ENCODE measurements at places on chromosomes 2 and 18.

- H3K4me3 ChIP-seq, result no peak overlapping the region
- DNase-seq, result no peak
- H3K36me3 ChIP-seq, result no peaks in the 10 kb centered on the region
- H3K27ac ChIP-seq, result no peak overlapping the region
Measured at GRCh38 chr18:63697097-63697660, 5.6 kb upstream of the SERPINB11 start.

DNA sequence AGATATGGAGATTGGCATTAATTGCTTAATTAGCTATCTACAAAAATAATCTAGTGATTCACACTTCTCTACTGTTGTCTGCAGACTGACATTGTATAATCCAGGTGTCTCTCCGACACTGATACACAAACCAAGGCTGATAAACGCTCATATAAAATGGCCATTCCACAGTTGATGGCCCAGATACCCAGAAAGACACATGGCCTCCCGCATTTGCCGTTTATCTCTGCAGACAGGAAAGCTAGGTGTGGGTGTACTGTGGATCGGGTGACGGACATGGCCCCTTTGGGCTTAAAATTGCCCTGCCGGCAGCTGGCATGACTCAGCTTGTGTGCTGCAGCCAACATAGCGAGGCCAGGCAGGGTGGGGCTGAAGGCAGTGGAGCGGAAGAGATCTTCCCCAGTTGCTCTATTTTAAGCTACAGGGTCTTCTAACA is 18.5 kb downstream of the PMAIP1 start:
- peaks cover 18% of the 10 kb centered on the region for H3K4me1 ChIP-seq
- DNase-seq, result peak; percentile 49
- peak overlapping the region; percentile 45 for H3K27ac ChIP-seq

- H3K4me1 ChIP-seq, result peaks cover 5% of the 10 kb centered on the region
- H3K27me3 ChIP-seq, result no peaks in the 10 kb centered on the region
- no peak overlapping the region for H3K4me3 ChIP-seq
- DNase-seq, result no peak
- no peak overlapping the region for H3K27ac ChIP-seq
Measured at GRCh38 chr2:209936106-209936666, 66.3 kb upstream of the RPE start.

- H3K36me3 ChIP-seq, result no peaks in the 10 kb centered on the region
- H3K27me3 ChIP-seq, result no peaks in the 10 kb centered on the region
- no peak for DNase-seq
- no peak overlapping the region for H3K4me3 ChIP-seq
Measured at GRCh38 chr2:98790221-98790620, 59.3 kb upstream of the MGAT4A start.

DNA sequence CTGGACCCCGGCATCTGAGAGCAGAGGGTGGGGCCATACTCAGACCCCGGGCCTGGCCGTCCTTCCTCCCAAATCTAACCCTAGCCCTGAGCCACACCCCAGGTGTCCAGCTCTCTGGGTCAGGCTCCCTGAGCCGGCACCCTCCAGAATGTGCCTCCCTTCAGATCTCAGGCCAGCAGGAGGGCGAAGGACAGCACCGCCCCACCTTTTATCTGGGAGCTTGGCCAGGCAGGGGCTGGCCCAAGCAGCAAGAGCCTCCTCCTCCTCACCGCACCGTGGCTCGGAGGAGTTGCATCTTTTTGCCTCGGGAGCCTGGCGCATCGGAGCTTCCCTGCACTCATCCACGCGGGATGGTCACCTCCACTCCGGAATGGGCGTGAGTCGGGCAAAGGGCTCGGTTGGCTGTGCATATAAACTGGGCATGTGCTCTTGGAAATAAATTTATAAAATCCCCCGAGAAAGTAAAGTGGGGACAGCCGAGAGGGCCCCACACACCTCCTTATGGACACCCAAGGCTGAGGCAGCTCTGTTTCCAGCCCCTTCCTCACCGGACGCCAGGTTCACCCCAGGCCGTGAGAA is 69.1 kb upstream of the CTDP1 start:
- no peak overlapping the region for H3K27ac ChIP-seq
- no peak overlapping the region for H3K4me3 ChIP-seq
- no peaks in the 10 kb centered on the region for H3K4me1 ChIP-seq
- no peaks in the 10 kb centered on the region for H3K36me3 ChIP-seq

DNA sequence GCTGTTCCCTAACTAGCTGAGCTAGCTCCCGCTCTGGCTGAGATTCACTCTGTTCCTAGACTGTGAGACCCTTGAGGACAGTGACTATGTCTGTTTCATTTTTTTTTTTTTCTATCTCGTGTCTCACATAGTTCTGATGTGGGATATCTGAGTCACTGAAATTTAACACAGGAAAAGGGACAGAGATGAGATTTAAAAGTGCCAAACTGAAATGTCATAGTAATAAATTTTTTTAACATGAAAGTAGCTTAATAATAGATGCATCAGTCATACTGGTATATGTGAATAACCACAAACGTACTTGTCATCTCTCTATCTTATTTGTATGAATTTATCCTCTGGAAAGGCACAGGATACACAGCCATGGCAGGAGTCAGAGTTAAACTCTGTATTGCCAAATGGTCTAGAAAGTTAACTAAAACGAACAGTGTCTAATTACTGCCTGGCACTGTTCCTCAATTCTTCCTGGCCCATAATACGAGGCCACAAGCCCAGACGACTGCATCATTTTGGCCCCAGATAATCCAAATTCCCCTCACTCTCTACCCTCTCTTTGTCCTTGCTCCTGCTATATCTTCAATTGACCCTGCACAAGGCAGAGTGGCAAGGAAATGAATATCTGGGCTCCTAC is 87.5 kb downstream of the SATB2 start:
- no peaks in the 10 kb centered on the region for H3K4me1 ChIP-seq
- DNase-seq, result no peak
- no peaks in the 10 kb centered on the region for H3K27me3 ChIP-seq
- H3K4me3 ChIP-seq, result no peak overlapping the region
- no peaks in the 10 kb centered on the region for H3K36me3 ChIP-seq

DNA sequence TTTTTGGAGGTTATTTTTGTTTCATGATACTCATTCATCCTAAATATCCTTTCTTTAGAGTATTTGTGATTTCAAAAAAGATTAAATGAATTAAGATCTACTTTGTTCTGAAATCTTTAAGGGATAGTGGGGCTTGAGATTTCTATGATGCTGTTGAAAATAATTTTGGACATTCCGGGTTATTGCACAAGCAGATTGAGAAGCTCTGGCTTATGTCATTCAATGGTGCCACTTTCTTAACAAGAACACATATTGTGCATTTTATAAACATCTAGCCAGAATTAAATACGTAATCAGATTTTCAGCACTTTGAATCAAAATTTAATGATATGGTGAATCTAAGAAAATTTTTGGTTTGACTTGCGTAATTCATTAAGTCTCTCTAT is 207.7 kb upstream of the COL3A1 start:
- no peaks in the 10 kb centered on the region for H3K36me3 ChIP-seq
- DNase-seq, result no peak
- H3K27ac ChIP-seq, result peak overlapping the region; percentile 61
- no peak overlapping the region for H3K4me3 ChIP-seq

GRCh38 chr2:70560040-70560439 is 6.4 kb upstream of the TGFA start:
- peaks cover 13% of the 10 kb centered on the region for H3K27me3 ChIP-seq
- DNase-seq, result no peak
- H3K27ac ChIP-seq, result no peak overlapping the region
- H3K4me3 ChIP-seq, result no peak overlapping the region
- H3K36me3 ChIP-seq, result no peaks in the 10 kb centered on the region
- H3K4me1 ChIP-seq, result no peaks in the 10 kb centered on the region

DNA sequence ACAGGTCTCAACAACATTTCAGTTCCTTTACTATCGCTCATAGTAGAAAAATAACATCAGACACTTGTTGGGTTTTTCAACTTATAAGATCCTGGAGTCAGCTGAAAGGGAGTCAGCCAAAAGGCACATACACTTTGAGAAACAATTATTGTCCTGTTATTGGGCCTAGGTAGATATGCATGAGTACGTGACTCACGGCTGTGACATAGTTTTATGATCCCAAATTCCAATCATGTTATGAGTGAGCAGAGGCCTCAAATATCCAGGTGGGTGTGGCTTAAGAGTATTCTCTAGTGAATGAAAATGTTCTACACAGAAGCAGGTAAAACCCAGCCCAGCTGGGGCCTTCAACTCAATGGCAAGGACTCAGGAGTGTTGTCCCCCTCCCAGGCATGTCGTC is 27.2 kb downstream of the SERPINB8 start:
- no peaks in the 10 kb centered on the region for H3K27me3 ChIP-seq
- no peaks in the 10 kb centered on the region for H3K36me3 ChIP-seq
- no peaks in the 10 kb centered on the region for H3K4me1 ChIP-seq
- DNase-seq, result no peak
- H3K27ac ChIP-seq, result no peak overlapping the region
- no peak overlapping the region for H3K4me3 ChIP-seq
